ENCODE measurements at places on chromosomes 3 and 15. TPM values are rescaled to one million over a fixed set of nuclear protein-coding genes. Genes with fewer than 3 reads are reported as not detected.

The GRM7 gene
- not detected for total RNA-seq

The MKRN3 gene
- total RNA-seq, result 0.86 TPM

The SLC22A13 gene
- total RNA-seq, result 0.43 TPM

The CCR2 gene
- total RNA-seq, result not detected

The FANCD2 gene
- total RNA-seq, result 23.3 TPM

The EPHA3 gene
- under 0.01 TPM for total RNA-seq

The ZIC1 gene
- not detected for total RNA-seq

The COL6A6 gene
- under 0.01 TPM for total RNA-seq

- peak; percentile 28 for DNase-seq
Measured at GRCh38 chr15:35705030-35705883, 159.3 kb upstream of the DPH6 start.

DNA sequence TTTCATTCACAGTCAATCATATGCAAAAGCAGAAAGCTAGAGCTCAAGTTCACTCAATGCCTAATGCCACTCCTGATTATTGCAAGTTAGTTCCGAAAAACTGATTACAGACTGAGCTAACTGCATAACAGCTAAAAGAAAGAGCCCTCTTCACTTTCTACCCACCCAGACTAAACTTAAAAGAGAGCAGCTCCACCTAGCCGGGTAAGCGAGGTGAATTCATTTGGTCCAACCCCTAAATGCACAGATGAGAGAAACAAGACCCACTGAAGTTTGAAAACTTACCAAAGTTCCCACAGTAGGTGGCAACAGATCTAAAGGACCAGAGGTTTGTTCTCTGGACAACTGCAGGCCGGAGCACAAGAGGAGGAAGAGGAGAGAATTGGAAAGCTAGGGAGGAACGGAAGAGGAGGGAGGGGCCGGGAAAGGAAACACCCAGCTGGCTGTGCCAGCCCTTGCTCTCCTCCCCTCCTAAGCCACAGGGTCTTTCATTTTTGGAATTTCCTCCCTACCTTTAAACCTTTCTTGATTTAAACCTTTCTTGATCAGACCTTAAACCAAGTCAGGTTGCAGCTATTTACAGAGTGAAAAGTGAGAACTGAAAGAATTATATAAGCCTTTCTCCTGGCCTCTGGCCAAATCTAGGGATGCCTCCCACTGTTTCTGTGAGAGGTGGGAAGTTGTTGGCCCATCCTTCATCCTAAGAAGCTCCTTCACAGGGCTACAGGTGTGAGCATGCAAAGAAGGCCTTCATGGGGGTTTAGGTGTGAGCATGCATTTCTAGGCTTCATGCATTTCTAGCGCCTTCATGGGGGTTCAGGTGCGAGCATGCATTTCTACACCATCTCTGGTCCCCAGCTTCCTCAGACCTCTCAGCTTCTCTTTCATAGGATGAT lies 114.7 kb upstream of the LMOD3 start:
- DNase-seq, result no peak

- no peak for DNase-seq
Measured at GRCh38 chr15:64423970-64424369, 36.3 kb downstream of the TRIP4 start.

- DNase-seq, result peak; percentile 90
Measured at GRCh38 chr15:40743921-40744814, 10.9 kb downstream of the RMDN3 start.

DNA sequence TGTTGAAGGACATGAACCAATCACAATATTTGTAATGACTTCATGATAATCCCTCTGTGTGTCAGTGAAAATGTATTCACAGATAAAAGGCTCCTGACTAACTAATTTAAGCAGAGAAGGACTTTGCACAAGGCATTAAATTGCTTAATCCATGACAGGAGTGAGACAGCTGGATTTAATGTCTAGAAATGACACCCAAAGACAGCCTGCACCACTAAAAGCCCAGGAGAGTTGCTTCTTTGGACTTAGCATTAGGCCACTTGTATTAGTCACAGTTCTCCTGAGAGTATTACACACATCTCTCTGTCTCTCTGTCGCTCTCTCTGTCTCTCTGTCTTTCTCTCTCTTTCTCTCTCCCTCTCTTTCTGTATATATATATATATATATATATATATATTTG lies 180.4 kb downstream of the GOLGA8K start:
- DNase-seq, result no peak

DNA sequence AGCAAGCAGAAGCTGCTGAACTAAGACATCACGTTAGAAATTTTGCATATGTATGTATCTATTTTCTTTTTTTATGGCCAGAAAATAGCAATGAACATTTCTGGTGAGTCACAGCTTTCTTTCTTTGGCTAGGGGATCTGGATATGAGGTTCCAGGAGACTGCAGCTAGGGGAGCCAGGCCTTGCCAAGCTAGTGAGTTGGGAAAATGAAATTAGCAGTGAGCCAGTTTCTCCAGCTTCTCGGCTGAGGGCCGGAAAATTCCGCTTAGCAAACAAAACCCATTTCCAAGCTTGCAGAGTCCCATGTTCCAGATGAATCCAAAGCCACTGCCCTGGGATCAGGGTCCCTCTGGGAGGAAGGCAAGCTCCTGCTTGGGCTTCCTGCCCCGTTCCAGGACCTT lies 137.6 kb downstream of the SRGAP3 start:
- no peak for DNase-seq

DNA sequence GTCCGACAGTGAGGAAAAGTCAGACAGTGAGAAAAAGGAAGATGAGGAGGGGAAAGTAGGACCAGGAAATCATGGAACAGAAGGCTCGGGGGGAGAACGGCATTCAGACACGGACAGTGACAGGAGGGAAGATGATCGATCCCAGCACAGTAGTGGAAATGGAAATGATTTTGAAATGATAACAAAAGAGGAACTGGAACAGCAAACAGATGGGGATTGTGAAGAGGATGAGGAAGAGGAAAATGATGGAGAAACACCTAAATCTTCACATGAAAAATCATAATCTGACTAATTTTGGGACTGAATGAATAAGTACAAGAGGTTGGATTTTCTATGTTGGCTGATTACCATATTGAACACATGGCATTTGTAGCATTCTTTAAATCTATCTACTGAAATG lies 26.2 kb downstream of the SEC62 start:
- no peak for DNase-seq

GRCh38 chr3:160725338-160725737 lies 30.7 kb upstream of the PPM1L start:
- DNase-seq, result no peak

- no peak for DNase-seq
Measured at GRCh38 chr3:33047842-33048834, 48.8 kb downstream of the GLB1 start.

GRCh38 chr15:76344893-76345582 lies 8.5 kb downstream of the ISL2 start:
- DNase-seq, result no peak

DNA sequence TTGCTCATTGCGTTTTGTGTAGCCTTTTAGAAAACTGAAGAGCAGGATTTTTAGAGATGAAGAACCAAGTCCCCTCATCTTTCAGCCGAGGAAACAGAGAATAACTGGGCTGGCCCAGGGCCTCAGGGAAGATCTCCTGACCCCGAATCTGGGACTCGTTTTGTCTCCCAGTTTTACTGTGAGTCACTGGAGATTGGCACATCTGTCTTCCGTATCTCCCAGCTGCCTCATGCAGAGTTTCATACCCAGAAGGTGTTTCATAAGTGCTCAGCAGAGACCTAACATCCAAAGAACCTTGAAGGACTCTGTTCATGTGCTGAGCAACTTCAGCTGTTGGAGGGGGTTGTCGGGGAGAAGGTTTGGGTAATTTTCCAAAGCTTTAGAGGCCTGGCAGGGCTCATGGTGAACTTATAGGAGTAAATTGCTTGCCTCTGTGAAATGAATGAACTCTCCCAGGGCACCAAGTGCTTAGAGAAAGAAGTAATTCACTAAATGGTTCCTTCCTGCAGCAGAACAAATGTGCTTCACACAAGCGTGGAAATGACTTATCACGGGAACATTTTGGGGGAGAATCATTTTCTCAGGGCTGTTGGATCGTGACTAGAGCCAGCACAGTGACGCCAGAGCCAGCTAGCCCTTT lies 121.4 kb downstream of the FAM43A start:
- DNase-seq, result peak; percentile 40

- peak; percentile 50 for DNase-seq
Measured at GRCh38 chr3:106333911-106334618, 465.3 kb upstream of the CBLB start.

DNA sequence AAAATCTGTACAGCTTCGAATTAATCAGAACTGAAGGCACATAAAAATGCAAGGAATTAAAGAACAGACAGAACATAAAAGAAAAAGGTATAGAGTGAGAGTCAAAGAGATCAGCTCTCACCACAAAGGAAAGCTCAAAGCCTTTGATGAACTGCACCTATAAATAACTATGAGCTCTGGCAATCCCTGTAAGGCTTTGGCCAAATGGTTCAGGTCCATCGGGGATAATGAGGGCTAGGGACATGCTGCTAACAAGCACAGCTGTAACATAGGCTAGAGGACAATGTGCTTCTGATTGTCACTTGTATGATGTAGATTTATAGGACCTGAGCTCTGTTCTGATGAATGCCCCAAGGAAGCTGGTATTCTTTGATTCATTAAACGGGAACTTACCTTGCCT lies 113.9 kb upstream of the MRPL3 start:
- no peak for DNase-seq

GRCh38 chr15:39321977-39322376 lies 258.9 kb upstream of the THBS1 start:
- no peak for DNase-seq

DNA sequence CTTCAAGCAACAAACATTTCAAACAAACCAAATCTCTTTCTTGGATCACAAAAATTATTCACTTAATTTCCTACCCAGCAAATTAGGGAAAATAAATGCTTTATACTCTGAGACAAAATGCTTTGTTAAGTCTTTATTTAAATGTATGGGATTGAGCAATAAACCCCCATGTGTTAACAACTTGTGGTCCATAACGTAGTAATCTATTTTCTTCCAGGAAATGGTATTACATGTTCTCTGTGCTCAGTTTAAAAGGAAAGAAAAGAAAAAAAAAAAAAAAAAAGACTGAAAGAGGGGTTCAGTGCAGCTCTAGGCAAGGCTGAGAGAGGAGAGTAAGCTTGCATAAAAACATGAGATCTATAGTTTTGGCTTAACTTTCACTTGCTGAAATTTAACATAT lies 102.3 kb downstream of the PIK3CB start:
- peak; percentile 25 for DNase-seq

GRCh38 chr15:33149919-33150318 lies 44.6 kb downstream of the FMN1 start:
- peak; percentile 18 for DNase-seq

DNA sequence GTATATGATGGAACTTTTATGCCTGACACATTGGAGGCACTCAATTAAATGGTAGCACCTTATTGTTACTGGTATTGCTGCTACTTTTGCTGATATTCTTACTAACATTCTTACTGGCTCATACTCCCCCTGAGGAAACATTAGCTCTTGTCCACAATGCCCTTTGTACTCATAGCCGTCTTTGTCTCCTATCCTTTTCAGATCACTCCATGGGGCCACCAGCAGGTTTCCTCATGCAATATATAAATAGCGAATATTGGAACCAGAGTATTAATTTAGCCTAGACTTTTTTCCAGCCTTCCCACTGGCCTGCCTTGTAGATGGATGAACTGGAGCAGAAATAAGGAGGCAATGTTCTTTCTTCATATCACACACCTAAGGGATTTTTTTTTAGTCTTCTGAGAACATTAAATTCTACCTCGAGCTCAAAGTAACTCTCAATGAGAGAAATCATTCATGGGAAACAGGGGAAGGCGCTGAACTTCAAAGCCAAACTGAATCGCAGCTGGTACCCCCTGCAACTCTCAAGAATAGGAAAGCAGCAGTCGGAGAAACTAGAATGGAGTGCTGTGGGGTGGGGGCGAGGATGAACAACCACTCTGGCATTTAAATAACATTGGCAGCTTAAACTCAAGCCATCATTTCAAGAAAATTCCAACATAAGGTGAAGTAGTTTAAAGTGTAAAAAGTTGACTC lies 300.3 kb downstream of the TAFA4 start:
- DNase-seq, result no peak

- peak; percentile 9 for DNase-seq
Measured at GRCh38 chr15:58115692-58116091, 22.5 kb upstream of the AQP9 start.

DNA sequence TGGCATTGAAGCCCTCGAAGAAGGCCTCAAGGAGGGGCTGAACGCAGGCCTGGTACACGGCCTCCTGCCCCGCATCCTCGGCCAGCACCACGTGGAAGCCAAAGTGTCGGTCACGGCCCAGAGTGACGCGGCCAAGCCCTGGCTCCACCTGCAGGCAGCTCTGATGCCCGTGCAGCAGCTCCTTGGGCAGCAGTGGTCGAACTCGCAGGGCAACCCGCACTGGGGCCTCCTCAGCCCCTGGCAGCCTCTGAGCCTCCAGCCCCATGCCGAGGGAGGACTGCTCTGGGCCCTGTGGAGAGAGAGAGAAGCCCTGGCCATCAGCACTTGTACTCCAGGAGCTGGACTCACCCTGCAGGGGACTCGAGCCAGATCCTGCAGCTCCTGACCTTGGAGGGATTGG lies 2.6 kb downstream of the KIF7 start:
- no peak for DNase-seq

GRCh38 chr15:24676431-24676830 lies 856 bp downstream of the NPAP1 start:
- DNase-seq, result no peak

DNA sequence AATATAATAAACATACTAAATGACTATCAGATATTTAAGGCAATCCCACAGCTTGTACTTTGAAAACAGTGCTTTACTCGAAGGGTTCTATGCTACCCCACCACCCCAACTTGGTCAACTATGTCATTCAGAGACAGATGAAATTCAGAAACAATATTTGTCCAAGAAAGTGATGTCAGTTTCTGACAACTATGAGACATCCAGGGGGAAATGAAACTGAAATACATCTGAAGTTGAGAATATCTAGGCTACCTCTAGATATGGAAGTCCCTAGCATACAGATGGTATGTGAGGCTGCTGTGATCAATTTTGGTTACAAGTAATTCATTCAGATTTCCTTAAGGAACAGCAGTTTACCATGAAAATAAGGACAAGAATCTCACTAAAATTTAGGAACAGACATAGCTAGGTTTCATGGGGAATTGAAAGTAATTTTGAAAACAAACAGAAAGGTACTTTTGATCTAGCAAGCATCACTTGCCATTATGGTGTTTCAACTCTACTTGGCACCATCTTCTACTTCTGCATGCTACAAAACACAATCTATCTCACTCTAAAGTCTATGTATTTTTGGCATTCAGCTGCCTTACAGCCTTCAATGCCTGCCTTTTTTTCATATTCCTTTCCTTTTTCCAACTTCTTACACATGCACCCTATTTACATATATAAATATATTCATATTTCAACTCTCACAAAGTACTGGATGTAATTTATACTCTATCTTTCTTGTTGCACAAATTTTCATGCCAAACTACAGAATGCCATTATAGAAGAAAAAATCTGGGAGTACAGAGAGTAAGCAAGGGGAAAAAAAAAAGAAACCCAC lies 21.7 kb downstream of the ATG3 start:
- DNase-seq, result no peak
